ENCODE measurements at places on chromosomes 4 and X.

- no peak for DNase-seq
These were observed 20.9 kb downstream of the MTHFD2L start for GRCh38 chr4:74178798-74179197.

DNA sequence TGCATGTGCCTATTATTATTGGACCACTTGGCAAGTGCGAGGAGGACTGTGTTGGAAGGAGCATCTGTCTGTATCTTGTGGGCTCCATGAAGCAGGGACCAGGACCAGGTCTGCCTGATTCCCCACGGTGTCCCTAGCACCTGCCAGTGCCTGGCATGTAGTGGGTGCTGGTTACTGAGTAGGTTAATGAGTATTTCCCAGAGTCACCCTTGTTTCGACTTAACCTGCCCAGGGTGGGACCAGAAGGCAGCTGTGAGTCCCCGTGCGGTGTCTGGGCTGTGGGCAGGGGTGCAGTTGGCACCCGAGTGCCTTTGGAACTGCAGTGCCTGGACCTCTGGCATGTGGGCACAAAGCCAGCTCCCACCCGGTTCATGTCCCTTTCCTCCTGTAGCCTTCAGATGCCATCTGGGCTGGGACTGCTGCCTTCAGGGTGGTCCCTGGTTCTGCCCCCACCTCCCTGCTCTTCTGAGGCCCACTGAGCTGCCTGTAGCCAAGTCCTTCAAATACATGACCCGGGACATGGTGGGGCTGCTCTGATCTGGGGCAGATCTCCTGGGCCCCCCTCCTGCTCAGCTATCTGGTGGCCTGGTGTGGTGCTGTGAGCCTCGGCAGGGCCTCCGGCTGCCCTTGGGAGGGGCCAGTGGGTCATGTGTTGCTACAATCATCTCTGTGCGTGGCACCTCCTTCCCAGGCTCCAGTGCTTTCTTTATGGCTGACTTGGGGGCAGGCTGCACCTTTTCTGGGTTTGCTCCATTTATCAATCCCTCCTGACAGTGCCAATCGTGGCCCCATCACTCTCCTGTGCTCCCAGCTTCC is 53.0 kb upstream of the SORCS2 start:
- DNase-seq: no peak

GRCh38 chr4:138555584-138555983 is 313.4 kb upstream of the SLC7A11 start:
- DNase-seq: no peak

- DNase-seq: no peak
These were observed 6.1 kb downstream of the TACC3 start for GRCh38 chr4:1727117-1728031.

DNA sequence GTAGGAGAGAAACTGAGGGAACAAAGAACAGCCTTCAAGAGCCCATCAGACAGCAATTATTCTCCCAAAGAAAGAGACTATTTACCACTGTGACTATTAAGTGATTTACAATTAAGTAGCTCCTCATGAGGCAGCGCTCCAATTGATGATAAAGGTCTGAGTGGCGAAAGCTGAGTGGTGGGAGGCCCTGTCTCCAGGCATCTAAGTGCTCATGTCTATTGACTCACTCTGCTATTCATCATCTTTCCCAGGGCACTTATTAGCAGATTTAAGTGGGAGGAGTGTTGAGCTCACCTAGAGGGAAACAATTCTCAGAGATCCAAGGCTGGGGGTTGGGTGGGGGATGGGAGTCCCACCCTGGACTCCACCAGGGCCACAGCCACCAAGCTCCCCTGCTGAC is 23.3 kb downstream of the AMER1 start:
- no peak for DNase-seq

DNA sequence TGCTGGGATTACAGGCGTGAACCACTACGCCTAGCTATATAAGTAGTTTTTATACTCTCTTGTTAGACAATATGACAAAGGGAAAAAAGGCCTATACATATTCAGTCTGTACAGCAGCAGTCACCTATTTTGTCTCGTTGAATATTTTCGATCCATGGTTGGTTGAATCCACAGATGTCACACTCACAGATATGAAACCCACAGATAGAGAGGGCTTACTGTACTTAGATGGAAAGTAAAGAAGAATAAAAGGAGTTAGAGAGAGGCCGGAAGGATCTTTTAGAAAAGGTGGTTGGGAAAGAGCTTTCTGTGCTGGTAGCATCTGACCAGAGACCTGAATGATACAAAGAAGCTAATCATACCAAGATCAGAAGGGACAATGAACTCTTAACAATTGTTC is 38.3 kb upstream of the SPINK2 start:
- no peak for DNase-seq

- DNase-seq: peak; percentile 3
These were observed 17.1 kb upstream of the PAGE2B start for GRCh38 chrX:55057675-55058249.

Data from activated CD4-positive, alpha-beta T cell treated with anti-CD3 and anti-CD28 coated beads for 4 hours (primary cell).